Neural progenitor cell (in vitro differentiated cells): ENCODE measurements at places on chromosomes 16 and 17.

GRCh38 chr17:29619251-29619650 is 3.5 kb downstream of the CORO6 start:
- DNase-seq: peak; percentile 57

DNA sequence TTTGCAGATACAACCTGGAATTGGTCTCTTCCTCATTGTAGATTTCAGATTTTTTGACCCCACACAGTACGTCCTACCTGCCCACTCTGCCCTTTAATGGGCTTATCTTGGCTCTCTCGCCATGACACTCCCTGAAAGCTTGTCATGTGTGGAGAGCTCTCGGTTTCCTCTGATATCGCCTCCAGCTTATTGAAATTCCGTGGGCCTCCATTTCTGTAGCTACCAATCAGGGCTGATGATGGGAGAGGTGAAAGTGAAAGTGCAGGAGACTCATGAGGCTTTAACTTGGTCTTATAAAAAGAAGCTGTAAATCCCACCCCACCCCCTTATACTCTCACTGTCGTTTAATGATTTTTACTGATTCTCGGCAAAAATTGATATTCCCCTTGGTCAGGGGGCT is 17.7 kb downstream of the HOXB1 start:
- DNase-seq: no peak

- no peak for DNase-seq
These were observed 57.5 kb downstream of the BEAN1 start for GRCh38 chr16:66484453-66485213.

DNA sequence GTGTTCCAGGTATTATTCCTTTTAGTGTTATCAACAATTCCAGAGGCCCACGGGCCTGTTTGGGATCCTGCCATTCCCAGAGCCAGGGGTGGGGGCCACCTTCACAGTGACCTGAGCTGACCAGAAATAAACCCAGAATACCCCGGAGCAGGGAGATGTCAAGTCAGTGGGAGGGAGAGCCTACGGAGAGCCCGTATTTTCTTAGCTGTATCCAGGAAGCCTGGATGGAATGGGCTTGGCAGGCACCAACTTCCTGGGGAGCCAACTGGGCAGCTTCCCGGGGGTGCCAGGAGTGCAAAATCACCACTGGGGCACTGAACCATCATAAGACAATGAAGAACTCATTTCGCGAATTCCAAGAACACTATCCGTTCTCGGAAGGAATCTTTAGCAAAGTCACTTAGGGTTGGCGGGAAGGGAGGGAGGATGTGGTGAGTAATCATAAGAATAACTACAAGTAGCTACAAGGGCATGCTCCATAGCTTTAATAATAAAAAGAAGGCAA is 13.2 kb upstream of the MRTFB start:
- DNase-seq: no peak

DNA sequence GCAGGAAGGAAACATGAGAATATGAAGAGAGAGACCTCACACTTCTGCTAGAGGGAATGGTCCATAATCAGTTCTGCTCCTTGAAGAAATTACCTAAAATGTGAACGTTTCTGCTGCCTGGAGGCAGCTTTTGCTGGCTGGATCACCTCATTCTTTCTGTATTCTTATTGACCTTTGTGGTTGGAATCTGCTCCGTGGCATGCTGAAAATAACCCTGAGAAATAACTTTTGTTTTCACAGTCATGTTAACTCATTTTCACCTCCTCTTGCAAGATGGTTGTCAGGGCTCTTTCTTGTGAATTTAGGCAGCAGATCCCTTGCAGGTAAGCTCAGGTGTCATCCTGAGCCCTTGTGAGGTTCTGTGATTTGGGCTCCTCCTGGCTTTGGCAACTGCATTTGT is 70.2 kb downstream of the IRF8 start:
- DNase-seq: no peak

DNA sequence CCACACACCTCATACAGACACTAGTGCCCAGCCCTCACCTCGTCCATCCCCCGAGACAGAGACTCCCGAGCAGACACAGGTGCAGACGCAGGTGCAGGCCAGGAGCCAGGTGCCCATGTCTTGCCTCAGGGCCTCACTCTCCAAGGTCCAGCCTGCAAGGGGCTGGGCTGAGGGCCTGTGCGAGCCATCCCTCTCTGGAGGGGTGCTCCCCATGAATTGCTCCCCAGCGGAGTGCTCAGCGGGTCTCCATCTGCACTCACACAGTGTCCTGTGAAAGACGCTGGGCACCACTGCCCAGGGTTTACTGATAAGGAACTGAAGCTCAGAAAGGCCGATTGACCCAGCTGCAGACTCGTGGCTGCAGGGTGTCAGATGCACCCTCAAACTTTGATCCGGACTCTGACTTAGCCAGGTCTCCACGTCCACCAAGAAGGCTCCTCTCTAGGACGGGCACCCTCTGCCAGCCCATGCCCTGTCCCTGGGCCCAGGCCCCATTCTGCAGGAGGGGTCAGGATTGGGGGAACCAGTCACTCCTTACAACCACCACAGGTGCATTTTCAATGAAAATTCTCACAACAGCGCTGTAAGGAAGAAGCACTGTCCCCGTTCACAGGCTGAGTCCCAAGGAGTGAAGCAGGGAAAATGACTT is 16.9 kb downstream of the POLR3K start:
- no peak for DNase-seq

GRCh38 chr16:25633549-25633948 is 58.2 kb upstream of the HS3ST4 start:
- DNase-seq: no peak
